Femur (tissue), 1 donor: ENCODE measurements at places on chromosomes 16 and 17.

- peak; percentile 64 for DNase-seq
These were observed 89.9 kb upstream of the CIBAR2 start for GRCh38 chr16:85202051-85202601.

- no peak for DNase-seq
These were observed 14.2 kb upstream of the NLRC3 start for GRCh38 chr16:3591436-3591803.

- no peak for DNase-seq
These were observed 260.9 kb downstream of the PHKB start for GRCh38 chr16:47722046-47722445.

GRCh38 chr16:3460121-3460520, 16.6 kb downstream of the NAA60 start:
- DNase-seq, result no peak

GRCh38 chr16:20874088-20874581, 26.0 kb downstream of the DCUN1D3 start:
- DNase-seq, result no peak

DNA sequence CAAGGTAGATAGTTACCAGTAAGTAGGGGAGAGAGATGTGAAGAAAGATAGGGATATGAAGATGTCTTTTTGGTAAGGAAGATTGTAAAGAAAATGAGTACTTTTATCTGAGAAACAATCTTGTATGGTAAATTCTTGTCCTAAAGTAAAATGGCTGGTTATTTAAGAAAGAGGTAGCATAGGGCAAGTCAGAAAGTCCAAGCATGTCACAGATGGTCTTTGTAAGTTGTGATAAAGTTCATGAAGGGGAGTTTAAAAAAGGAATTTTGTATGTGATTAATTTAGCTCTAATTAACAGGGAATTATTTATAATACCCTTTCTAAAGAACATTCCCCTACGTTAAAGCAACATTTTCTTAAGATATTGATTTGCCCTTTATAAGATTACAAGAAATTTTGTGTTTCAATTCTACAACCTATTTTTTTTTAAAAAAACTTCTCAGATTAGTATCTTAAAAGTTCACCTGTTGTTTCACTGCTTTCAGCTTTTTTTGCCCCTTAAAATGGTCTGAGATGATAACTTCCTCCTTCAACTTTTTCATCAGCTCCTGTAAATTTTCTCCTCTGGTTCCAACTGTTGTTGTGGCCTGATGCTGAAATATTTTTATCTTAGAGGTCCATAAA, 16.2 kb upstream of the CPHXL start:
- no peak for DNase-seq

DNA sequence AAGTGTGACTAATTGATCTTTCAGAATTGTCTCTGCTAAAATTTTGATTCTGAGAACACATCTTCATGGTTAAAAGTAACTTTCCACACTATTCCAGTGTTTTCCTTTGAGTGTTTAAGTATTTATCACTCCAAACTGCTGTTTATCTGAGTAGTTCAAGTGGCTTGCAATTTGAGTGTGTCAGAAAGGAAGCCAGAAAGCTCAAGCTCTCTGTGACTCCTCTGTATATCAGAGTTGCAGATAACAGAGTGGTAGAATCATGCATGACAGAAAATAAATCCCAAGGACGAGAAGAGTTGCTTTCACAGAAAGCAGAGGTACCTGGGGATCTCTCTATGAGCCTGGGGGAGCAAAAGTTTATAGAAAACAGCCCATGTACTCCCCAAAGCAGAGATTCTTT, 130.0 kb downstream of the CYB561 start:
- DNase-seq, result no peak

DNA sequence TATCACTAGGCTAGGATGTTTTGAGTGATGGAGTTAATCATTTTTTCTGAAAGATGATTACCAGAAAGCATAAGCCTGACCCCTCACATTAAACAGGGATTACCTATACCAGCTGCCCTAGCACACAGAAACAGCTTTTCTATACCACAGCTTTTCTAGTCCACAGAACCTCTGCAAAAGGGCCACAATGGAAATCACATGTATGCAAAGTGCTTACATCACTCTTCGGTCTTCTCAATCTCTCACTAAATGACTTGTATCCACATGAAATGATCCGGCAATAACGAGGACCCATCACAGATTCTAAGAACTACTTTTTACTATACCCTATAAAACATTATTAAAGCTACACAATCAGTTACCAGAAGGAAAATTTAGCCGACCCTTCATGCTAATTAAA, 2.6 kb downstream of the CSNK2A2 start:
- no peak for DNase-seq

DNA sequence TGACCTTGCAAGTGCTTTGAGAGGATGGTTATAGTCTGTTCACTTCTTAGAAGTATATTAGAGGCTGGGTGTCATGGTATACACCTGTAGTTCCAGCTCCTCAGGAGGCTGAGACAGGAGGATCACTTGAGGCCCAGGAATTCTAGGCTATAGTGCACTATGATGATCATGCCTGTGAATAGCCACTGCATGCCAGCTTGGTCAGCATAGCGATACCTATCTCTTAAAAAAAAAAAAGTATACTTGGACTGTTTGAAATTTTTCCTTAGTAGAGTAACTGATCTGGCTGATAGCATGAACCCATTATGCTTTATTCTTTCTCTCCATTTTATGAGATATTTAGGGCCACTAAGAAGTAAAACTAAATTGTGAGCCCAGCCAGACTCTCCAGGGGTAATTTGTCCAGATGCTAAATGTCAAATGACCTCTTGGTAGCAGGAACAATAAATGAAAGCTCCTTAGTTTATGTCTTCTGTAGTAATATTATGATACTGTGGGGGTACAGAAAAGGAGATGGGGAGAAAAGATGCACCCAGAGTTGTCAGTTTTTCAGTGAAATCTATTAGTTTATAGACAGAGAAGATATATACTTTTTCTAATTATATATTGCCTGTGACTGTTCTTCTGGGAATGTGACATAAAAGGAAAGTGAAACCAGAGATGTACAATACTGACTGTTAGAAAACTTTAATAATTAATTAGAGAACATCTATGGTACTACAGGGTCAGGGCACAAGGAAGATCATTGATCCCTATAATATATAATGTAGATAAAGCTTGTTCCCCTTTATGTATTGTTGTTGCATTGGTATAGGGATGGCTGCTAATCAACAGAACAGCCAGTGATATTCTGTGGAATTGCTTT, 335.3 kb upstream of the TBX2 start:
- DNase-seq, result no peak

DNA sequence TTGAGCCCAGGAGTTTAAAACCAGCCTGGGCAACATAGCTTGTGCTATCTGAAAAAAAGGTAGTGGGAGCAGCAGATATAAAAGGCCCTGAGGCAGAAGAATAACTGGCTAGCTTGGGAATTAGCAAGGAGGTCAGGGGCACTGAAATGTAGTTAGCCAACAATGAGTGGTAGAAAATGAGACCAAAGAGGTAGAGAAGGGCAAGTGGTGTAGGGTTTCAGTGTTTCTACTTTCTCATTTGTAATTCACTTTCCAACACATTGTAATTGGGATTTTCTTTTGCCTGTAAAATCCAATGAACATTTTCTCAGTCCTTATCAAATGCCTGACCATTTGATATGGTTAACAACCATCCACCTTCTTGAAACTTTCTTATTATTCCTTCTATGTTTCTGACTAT, 95.1 kb upstream of the CORO6 start:
- no peak for DNase-seq
